ENCODE measurements at places on chromosomes 2 and 18.
A peak's percentile ranks its signal among the peaks of the same experiment; 100 is the strongest.

DNA sequence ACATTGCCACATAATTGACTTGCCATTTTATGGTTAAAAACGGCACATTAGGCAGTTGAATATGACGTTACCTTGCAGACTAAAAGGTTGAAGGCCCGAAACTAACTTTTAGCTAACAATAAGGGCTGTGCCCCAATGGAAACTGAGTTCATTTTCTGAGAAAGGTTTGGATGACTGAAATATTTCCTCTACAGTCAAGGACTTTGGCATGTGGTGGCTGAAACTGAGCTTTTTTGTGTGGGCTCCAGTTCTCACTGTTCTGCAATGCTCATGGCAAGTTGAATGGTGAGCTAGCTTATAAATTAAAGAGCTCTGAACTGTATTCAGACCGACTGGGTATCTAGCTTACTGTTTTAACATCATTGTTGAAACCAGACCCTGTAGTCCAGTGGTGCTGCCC is 23.8 kb upstream of the TXNDC2 start:
- DNase-seq: no peak

GRCh38 chr2:36960773-36961172 is 5.6 kb downstream of the STRN start:
- DNase-seq: no peak

- no peak for DNase-seq
These were observed 554 bp downstream of the PFN4 start for GRCh38 chr2:24122366-24123194.

- no peak for DNase-seq
These were observed 8.2 kb upstream of the GBX2 start for GRCh38 chr2:236176417-236176816.

DNA sequence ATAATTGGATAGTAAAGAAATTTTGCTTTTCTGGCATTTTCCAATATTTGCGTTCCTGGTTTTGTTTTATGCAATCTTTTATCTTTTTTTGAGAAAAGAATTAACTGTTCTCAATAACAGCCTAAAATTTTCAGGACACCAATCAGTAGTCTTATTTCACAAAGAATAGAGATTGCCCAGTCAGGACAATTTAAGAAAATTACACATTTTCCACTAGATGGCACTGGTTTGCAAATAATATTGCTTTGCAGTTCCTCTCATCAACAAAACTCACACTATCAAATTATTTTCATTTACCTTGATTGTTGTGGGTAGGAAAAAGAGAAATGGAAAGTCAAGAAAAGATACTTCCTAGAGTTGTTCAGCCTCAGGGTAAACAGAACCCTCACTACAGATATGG is 2.4 kb upstream of the RBM45 start:
- peak; percentile 22 for DNase-seq

- DNase-seq: no peak
These were observed 239.6 kb downstream of the BABAM2 start for GRCh38 chr2:28129955-28130695.

DNA sequence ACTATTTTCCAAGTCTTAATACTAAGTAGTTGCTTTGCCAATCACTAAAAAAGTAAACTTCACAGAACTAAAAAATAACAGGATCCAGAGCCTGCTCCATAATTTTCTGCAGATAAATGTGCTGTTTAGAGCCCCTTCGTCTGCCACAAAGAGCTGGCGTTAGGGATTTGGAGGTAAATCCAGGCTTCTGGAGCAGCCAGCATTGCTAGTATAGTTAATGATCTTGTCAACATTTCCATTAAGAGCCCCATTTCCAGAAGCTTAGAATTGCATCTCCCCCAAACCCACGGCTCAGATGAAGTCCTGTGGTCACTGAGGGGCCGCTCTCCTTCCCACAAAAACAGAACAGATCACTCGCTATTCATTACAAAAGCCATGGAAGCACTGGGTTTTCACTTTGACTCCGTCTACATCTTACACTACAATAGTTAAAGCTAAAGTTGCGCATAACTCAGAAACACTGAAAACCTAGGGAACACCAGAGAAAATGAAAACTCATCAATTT is 41.9 kb downstream of the ZNF516 start:
- DNase-seq: no peak

DNA sequence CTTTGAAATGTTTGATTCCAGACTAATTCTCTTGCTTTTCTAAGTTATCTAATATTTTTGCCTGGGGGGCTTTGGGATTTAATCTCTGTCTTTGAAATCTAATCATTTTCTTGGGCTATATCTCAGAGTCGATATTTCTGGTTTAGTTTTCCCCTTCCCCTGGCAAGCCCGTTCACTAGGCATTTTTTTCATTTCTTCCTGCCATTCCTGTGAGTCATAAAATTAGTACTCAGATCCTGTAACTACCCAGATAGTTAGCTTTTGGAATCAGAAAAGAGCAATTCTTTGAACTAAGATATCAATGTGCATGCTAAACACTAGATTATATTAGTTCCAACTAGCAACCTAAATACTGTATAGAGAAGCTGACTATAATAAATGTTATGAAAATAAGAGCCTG is 29.4 kb upstream of the RNF149 start:
- DNase-seq: no peak

GRCh38 chr2:204650611-204651010 is 105.3 kb downstream of the PARD3B start:
- DNase-seq: no peak

DNA sequence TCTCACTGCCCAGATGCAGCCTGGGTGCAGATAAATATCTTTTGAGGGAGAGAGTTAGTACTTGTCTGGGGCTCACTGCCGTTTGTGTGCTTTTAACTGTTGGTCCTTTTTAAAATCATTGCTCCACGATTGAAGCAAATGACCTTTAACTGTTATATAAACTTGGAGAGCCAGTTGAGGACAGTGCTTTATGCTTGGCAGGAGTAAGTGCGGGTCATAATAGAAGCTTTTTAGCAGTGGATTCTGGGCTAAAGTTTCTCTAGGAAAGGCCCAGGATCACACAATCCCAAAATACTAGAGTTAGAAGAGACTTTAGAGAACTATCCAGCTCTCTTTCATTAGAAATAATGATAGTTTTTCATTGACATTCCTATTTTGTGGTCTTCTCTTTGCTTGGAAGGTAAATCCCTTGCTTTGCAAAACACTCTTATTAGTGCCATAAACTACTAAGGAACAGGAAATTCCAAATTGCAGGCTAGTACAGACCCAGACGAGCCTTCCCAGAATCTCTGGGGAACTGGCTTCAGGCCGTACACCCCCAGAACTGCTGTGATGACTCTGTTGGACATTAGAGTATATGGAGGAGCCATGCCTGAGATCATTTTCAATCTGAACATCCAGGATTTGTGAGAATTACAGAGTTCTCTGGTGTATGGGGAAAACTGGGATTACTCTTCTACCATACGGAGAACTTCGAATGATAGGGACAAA is 19.1 kb downstream of the LIMS1 start:
- no peak for DNase-seq

DNA sequence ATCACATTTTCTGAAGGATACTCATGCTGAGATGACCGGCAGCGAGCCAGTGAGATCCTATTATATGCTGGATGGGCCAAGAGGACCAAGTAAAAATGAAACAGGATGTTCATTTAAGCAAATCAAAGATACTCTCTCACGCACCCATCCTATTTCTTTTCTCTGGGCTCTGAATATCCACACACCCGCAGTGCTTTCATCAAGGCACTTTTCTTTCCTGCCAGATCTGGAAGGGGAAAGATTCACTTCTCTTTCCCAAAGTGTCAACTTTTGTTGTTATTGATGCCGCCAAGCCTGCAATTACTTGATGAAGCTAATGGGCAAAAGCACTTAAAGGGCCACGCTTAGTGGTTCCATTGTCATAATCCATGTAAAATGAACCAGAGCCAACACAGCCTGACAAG is 191.9 kb upstream of the CHAC2 start:
- no peak for DNase-seq

DNA sequence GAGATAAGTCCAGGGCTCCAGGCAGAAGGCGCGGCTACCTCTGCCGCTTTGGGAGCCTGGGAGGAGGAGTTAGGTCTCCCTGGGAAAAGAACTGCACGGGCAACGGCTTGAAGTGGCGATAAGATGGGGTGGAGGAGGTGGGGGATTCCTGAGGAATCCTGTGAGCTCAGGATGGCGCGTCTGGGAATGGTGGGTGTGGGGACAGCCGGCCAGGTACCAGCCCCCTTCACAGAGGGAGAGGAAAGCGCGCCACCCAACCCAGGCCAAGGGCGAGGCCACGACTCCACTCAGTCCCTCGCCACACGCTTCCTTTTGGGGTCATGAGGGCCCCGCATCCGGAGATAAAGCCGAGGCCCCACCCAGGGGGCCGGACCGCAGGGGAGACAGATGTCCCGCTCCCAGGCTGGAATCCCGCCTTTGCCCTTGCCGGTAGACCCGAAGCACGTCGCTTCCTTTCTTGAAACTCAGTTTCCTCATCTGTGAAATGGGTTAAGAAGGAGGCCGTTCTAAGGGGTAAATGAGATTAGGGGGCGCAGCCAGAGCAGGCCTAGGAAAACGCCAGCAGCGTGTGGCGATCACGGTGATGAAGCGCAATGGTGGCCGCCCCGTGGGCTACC is 1.7 kb upstream of the CTDSP1 start:
- DNase-seq: no peak

DNA sequence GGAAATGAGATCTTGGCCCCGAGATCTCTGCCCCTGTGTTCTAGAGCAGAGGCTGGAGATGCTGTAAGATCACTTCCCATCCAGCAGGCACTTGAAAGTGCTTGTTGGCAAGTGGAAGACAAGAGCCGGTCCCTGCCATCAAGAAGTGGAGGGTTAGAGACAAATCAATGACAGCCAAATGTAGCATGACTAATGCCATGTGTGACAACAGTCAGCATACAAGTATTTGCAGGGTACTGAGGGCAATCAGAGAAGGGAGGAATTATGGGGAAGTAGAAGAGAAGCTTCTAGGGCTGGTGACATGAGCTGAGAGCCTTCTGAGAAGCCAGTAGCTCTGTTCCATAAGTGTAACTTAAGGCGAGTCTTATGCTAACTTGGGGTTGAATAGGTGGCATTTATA is 58.6 kb downstream of the TMEM17 start:
- no peak for DNase-seq

DNA sequence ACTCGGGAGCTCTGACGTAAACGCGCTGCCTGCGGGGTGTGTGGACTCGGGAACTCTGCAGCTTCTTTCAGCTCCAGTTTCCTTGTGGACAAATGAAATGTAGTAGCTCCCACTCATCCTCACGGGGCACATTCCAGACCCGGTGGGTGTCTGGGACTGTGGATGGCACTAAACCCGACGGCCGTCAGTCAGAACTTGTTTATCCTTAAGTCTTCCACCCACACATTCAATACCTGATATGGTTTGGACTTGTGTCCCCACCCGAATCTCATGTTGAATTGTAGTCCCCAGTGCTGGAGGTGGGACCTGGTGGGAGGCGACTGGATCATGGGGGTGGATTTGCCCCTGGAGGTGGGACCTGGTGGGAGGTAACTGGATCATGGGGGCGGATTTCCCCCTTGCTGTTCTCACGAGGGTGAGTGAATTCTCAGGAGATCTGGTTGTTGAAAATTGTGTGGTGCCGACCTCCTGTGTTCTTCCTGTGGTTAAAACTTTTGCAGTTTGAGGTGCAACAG is 81.2 kb upstream of the SNTG2 start:
- DNase-seq: no peak

- DNase-seq: no peak
These were observed 332.7 kb upstream of the SMIM21 start for GRCh38 chr18:75760208-75760607.

DNA sequence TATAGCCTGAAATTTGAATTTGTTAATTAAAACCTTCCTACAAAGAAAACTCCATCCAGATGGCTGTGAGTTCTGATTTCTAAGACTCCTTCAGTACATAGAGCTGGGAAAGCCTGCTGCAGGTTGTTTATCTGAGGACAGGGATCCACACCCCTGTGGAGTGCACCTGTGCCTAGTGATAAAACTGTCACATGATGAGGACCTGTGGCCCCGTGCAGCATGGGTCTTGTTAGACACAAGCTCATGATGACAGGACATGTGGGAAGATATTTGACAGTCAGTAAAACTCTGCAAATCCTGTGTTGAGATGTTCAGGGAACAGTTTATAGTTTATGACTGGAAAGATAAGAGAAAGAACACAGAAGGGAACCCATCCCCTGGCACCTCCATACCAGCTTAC is 133.2 kb upstream of the TMEM18 start:
- DNase-seq: no peak

DNA sequence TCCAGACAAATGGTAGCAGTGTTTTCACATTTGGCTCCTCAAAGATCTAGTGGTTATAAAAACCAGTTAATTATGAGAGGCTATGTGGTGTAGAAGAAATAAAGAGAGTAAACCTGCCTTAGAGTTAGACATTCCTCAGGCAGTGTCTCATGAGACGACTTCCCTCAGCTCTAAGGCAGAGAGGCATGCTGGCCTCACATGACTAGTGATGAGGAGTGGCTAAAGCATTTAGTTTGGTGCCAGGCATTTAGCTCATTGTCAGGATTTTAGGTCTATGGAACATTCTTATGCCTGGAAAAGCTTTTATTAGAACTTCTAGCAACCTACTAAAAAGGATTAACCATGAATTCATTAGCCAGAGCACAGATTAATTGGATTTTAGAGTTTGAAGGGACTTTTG is 90.3 kb downstream of the RPRM start:
- no peak for DNase-seq

- DNase-seq: no peak
These were observed 98.7 kb downstream of the COPS8 start for GRCh38 chr2:237184192-237184918.

GRCh38 chr2:237824085-237824484 is 25.5 kb downstream of the RBM44 start:
- DNase-seq: no peak

GRCh38 chr18:41643427-41643826 is 311.6 kb upstream of the PIK3C3 start:
- DNase-seq: no peak

DNA sequence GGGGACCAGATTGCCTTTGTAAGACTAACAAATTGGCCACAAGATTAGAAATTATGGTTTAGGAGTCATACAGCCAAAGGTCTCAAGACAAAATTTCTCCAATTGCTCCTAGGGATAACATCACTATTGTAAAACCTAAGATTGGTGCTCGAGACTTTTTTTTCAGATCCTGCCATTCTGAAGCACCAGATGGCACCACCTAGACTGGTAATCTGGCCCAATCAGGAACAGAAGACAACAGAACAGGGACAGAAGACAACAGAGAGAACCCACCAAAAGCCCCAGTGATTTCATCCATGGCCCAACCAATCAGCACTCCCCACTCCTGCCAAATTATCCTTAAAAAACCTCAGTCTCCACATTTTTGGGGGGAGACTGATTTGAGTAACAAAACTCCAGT is 66.8 kb downstream of the LINC00305 start:
- no peak for DNase-seq

DNA sequence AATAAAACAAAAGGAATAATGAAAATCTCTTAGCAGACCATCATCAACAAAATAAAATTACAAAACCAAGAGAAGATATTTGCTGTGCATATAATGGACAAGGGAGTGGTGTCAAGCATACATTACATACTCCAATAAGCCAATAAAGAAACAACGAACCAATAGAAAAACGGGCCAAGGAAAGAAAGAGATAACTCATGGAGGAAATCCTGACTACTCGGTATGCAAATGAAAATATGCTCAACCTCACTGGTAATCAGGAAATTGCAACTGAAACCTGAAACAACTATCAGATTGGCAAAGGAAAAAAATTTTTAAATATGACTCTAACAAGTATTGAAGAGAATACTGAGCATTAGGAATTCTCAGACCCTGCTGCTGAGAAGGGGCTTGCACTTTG is 84.7 kb downstream of the BCL2 start:
- DNase-seq: no peak

- no peak for DNase-seq
These were observed 54.7 kb upstream of the SLC1A4 start for GRCh38 chr2:64934530-64934929.

- no peak for DNase-seq
These were observed 694 bp downstream of the UNC50 start for GRCh38 chr2:98608962-98609604.
